ENCODE measurements at places on chromosomes 2 and 18.

DNA sequence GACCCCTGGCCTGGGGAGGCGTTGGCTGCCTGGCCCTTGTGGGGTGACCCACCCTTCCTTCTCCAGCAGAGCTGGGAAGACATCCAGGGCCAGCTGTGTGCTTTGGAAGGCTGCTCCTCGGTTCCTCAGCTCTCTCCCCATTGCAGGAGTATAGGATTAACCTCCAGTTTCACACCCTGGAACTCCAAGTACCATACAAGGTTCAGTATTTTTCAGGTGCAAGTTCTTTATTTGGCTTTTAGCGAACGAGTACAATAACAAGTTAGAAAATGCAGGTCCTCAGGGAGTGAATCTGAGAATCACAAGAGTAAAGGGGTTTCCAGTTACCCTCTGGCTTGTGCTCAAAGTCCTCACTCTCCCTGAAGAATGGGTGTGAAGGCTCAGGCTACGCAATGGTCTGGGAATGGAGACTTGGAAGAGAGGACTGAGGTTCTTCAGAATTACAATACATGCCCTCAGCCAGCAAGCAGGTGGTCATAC lies 101.2 kb downstream of the APOB start:
- DNase-seq = no peak

DNA sequence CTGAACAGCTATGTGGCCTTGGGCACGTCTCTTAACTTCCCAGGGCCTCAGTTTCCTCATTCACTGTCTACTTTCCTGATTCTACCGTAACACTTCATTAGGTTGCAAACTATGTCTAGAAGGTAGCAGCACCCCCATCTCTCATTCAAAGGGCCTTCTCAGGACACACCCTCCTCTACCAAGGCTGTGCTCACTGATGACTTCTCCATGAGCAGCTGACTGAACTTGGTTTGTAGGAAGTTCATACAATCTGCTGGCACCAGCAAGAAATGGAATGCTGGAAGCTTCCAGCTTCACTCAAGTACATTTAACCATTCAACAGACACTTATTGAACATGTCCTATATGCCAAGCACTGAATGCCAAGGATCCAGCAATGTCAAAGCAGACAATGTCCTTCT lies 250.8 kb upstream of the CTAGE1 start:
- DNase-seq = peak; percentile 81

- peak; percentile 20 for DNase-seq
These were observed at the start of gene HMSD for GRCh38 chr18:63949068-63949737. Gene HMSD (plus strand): TSS chr18:63949301. CDS start chr18:63953456, 4,155 bp downstream.

- no peak for DNase-seq
These were observed 21.7 kb upstream of the LRRTM1 start for GRCh38 chr2:80326214-80326613.

- peak; percentile 28 for DNase-seq
These were observed at the start of gene FECH for GRCh38 chr18:57586251-57587049. Gene FECH (minus strand): TSS chr18:57586702. CDS start chr18:57586620, 82 bp downstream.

- no peak for DNase-seq
These were observed 7.8 kb upstream of the CNNM3 start for GRCh38 chr2:96808176-96808837.

- DNase-seq = peak; percentile 93
These were observed 42.2 kb downstream of the BIN1 start for GRCh38 chr2:127064642-127065250.

GRCh38 chr2:127398239-127398590 lies 10.4 kb upstream of the MAP3K2 start:
- DNase-seq = peak; percentile 96

- DNase-seq = no peak
These were observed 98.0 kb upstream of the EFEMP1 start for GRCh38 chr2:56021579-56021978.

DNA sequence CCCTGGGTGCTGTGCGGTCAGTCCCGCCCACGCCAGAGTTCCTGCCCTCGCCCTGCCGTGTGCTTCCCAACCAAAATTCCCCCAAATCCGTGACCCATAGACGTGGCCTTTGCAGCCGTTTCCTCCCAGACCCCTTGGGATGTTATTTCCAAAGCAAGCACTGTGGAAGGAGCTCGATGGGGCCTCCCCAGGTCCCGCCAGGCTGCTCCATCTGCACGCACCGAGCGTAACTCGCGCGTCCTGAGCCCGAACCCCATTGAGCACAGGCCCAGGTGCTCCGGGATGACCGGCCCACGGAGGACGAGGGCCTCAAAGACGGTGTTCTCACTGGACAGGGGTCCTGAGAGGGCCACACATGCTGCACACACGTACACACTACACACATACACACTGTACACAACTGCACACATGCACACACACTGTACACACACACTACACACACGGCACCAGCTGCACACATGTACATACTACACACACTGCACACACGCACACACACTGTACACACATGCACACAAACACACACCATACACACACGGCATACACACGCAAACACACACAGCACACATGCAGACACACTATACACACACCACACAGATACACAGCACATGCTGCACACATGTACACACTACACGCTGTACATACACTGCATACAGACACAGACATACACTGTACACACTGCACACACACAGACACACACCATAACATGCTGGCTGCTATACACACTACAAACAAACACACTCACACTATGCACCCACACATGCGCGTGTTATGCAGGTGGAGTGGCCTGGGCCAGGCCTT lies 431.2 kb upstream of the SALL3 start:
- no peak for DNase-seq

DNA sequence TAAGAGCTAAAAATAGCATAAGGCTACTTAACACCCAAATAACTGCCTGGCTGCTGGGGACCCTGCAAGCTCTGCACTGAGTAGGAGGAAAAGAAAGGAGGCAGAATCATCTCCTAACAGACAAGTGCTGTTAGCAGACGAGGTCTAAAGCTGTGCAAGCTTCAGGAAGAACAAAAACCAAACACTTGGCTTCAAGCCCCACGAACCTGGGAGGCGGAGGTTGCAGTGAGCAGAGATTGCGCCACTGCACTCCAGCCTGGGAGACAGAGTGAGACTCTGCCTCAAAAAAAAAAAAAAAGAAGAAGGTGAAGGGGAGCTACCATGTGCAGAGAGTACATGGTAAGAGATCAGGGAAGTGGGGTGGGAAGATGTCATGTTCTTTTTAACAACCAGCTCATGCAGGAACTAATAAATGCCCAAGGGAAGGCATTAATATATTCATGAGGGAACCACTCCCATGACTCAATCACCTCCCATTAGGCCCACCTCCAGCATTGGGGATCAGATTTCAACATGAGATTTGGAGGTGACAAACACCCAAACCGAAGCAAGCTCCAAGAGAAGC lies 28.8 kb upstream of the INO80C start:
- DNase-seq = no peak

DNA sequence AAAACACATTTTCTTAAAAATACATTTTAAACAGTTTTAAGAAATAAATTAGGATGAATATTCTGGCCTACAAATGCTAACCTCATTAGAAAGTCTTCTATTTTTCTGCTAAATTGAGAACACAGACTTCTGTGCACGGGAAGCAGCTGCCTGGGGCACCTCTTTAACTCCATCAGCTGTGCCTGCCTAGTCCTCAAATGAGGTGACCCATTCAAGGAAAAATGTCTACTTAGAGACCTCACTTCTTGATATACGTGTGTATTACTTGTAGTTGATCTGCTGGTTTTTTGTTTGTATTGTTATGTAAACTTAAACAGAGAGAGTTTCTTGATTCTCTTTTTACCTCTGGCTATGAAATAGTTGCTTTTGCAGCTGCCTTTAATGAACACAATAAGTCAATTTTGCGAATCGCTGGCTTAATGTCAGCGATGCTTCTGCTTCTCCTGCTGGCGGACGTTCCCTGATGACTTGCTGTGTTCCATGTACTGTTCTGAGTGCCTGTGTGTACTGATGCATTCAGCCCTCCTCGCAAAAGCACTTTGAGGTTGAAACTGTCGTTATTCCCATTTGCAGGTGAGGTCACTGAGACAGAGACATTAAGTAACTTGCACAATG lies 88.7 kb upstream of the TXNDC2 start:
- no peak for DNase-seq

GRCh38 chr2:54722641-54723040 lies 821 bp upstream of the EML6 start:
- DNase-seq = no peak

DNA sequence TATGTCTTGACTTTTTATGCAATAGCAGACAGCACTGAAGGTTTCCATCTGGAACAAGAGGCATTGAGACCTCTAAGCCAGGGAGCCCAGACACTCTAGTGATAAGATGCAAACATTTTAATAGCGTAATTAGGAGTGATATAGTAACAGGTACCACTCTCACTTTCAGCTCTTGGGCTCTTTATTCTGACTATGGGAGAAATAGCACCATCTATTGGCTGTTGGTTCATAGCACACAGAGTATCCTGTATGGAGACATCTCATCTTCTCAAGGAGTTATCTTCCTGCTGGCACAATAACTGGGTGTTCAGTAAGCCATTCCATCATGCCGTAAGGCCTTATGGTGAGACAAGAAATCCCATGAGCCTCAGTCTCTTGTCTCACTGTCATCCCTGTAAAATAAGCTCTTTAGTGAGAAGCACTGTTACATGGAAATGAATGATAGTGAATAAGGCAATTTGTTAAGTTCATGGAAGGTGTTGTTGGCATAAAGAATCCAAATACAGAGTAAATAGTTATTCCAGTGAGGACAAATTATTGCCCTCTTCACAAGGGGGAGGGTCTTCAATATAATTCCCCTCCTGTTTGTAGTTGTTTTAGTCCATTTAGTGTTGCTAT lies 48.3 kb downstream of the THUMPD2 start:
- peak; percentile 29 for DNase-seq

GRCh38 chr2:55885127-55885943 lies 38.2 kb downstream of the EFEMP1 start:
- peak; percentile 96 for DNase-seq

DNA sequence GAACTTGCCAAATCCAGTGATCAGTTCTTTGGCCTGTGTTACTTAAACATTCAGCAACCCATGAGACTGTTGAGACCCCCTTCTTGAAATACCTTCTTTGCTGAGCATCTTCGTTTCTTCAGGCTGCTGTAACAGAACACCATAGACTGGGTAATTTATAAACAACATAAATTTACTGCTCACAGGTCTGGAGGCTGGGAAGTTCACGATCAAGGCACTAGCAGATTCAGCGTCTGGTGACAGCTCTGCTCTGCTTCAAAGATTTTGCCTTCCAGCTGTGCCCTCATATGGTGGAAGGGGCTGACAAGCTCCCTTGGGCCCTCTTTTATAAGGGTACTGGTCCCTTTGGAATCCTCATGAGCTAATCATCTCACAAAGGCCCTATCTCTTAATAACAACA lies 28.8 kb upstream of the TSPYL6 start:
- no peak for DNase-seq

DNA sequence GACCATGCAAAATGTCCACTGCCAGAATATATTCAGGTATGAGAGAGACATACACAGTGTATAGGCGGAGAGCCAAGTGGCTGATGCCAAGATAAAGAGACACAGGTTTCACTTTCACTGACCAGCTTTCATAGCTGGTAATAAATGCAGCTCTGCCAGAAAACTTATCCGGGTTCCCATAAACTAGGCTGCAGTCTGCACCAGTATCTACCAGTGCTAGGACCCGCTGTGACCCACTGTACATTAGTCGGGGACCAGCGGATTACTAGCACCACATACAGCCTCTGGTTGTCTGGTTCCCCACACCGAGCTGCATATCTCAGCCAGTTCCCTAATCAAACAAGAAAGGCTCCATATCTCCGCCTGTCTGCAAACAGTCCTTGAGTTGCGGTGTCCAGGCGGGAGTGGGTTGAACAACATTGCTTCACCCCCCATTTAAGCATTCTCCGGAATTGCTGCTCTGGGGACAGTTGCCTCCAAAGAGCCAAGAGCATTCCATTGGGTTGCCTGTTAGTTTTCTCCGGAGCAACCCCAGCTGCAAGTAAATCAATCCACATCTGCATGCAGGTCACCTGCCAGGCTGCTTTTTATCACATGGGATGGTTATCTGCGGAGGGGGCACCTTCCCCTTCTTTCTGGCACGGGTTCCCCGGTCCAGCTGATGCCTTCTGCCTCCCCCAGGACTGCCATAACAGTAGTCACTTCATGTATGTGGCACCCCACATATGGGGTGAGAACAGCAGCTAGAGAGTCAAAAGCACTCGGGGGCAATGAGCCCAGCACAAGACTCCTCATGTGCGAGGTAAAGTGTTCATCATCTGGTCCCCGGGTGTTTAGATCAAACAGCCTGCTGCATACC lies 18.0 kb upstream of the KLHL23 start:
- DNase-seq = no peak

GRCh38 chr18:62285281-62285680 lies 39.8 kb upstream of the TNFRSF11A start:
- no peak for DNase-seq

- no peak for DNase-seq
These were observed 9.4 kb upstream of the PRLH start for GRCh38 chr2:237556773-237557632.

DNA sequence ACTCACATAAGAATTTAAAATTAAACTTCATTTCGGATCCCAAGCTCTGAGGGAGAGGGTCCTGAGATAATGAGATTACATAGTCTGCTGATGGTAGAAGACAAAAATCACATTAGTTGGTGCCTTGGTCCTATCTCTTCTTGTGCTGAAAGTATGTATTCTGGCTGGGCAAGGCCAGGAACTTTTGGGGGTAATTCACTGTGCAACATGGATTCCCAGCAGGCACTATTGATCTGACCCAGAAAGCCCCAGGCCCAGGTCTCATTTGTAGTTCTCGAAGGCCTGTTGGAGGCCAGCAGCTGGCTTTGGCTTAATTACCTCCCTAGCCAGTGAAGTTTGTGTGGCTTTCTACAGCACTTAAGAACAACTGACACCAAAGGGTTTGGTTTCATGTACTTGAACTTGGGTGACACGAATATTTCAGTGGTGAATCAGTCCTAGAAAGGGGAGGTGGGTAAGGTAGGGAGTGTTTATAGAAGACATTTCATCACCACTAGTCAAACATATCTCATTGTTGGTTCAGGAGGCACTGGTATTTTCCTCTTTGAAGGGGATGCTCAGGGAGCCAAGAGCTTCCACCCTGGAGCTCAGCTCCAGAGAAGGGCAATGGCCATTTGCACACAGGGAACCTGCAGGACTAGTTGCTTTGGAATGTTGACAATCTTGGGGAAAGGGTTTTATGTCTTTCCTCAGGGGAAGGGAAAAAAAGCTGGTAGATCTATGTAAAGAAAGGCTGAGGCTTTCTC lies 217.8 kb downstream of the OSR1 start:
- DNase-seq = peak; percentile 88

- no peak for DNase-seq
These were observed 37.4 kb downstream of the RNF144A start for GRCh38 chr2:6954586-6954985.

Measured in brain microvascular endothelial cell (primary cell).